ENCODE measurements at places on chromosomes 4 and X. TPM values are rescaled to one million over a fixed set of nuclear protein-coding genes. Genes with fewer than 3 reads are reported as not detected.

DNA sequence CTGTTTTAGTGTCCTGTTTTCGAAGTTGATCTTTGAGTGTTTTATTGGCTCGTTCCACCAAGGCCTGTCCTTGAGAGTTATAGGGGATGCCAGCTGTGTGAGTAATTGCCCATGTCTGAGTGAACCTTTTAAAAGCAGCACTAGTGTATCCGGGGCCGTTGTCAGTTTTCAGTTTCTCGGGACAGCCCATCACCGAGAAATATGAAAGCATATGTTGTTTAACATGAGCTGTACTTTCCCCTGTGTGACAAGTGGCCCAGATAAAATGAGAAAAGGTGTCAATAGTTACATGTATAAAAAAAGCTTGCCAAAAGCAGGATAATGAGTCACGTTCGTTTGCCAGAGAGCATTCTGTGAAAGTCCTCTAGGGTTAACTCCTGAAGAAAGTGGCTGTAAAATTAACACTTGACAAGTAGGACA is 48.6 kb upstream of the RASSF6 start:
- no peaks in the 10 kb centered on the region for H3K36me3 ChIP-seq
- no peaks in the 10 kb centered on the region for H3K27me3 ChIP-seq
- no peak overlapping the region for H3K4me3 ChIP-seq
- no peaks in the 10 kb centered on the region for H3K4me1 ChIP-seq

The PHOX2B gene
- not detected for total RNA-seq

DNA sequence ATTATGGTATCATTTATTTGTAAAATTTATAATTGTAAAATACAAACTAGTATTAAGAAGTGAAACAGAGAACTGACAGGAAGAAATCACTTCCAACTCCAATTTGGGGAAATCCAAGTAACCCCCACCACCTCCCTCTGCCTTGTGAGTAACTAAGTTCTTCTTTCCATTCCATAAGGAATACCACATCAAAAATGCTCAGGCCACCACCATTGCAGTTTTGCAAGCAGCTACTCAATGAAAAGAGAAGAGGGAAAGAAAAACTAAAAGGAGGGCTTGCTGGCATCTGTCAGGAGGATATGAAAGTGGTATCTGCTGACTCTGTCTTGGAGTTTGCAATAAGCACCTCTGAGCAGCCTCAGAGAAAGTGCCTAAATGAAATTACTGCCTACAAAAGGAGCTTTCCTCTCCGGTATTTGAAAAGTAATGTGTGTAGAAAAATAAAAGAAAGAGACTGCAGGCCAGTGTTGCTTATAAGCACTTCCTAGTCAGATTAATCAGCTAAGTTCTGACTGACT is 228.7 kb downstream of the OPHN1 start:
- H3K36me3 ChIP-seq = no peaks in the 10 kb centered on the region
- H3K4me1 ChIP-seq = no peaks in the 10 kb centered on the region
- no peak overlapping the region for H3K4me3 ChIP-seq
- DNase-seq = no peak
- no peak overlapping the region for H3K27ac ChIP-seq
- no peaks in the 10 kb centered on the region for H3K27me3 ChIP-seq

- no peak for DNase-seq
- H3K4me1 ChIP-seq = no peaks in the 10 kb centered on the region
- H3K27me3 ChIP-seq = no peaks in the 10 kb centered on the region
- H3K27ac ChIP-seq = no peak overlapping the region
- no peaks in the 10 kb centered on the region for H3K36me3 ChIP-seq
These were observed 153.0 kb downstream of the TENT5D start for GRCh38 chrX:80573275-80573674.

The SNX25 gene
- 26.0 TPM for total RNA-seq

- no peak overlapping the region for H3K4me3 ChIP-seq
- H3K27me3 ChIP-seq = no peaks in the 10 kb centered on the region
- no peak overlapping the region for H3K27ac ChIP-seq
These were observed 244.2 kb downstream of the FSTL5 start for GRCh38 chr4:161919442-161920220.

The POLN gene
- 2.5 TPM for total RNA-seq

- H3K27ac ChIP-seq = no peak overlapping the region
- peak; percentile 45 for DNase-seq
- no peaks in the 10 kb centered on the region for H3K27me3 ChIP-seq
These were observed 7.5 kb downstream of the CHM start for GRCh38 chrX:86039625-86040568.

DNA sequence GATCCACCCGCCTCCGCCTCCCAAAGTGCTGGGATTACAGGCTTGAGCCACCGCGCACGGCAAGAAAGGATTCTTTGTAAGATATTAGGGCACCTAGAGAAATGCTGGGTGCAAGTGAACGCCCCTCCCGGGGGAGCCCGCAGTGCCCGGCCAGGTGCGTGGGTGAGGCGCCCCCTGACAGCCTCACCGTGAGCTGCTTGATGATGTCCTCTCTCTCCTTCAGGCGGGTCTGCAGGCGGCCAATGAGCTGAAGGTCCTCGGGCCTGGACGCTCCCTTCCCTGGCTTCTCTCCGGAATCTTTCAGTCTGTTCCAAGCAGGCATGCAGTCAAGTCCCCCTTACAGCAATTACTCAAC is 21.9 kb downstream of the MED28 start:
- H3K4me1 ChIP-seq = no peaks in the 10 kb centered on the region
- H3K27ac ChIP-seq = no peak overlapping the region
- no peaks in the 10 kb centered on the region for H3K27me3 ChIP-seq
- H3K4me3 ChIP-seq = no peak overlapping the region
- peaks cover 63% of the 10 kb centered on the region for H3K36me3 ChIP-seq
